Stimulated activated CD8-positive, alpha-beta memory T cell treated with anti-CD3 and anti-CD28 coated beads, Interleukin-7, amount 100 ng/mL, for 1 hour (primary cell): ENCODE measurements at places on chromosomes 13 and 19.

DNA sequence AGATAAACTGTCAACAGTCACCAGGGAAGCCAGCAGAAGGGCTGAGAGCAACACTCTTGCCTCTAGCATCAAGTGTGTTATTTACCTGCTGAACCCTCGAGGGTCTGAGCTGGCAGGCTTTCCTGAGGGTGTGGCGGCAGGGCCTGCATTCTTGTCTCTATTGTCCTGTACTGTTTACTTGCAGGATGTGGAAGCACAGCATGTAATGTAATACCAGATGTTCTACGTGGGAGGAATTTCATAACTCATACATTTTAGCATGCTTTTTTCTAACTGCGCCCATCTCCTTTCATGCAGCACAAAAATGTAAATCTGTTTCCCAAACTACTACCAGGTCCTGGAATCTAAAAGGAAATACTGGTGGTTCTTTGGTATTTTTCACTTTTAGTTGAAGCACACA, 153.1 kb downstream of the RGCC start:
- no peak for DNase-seq

DNA sequence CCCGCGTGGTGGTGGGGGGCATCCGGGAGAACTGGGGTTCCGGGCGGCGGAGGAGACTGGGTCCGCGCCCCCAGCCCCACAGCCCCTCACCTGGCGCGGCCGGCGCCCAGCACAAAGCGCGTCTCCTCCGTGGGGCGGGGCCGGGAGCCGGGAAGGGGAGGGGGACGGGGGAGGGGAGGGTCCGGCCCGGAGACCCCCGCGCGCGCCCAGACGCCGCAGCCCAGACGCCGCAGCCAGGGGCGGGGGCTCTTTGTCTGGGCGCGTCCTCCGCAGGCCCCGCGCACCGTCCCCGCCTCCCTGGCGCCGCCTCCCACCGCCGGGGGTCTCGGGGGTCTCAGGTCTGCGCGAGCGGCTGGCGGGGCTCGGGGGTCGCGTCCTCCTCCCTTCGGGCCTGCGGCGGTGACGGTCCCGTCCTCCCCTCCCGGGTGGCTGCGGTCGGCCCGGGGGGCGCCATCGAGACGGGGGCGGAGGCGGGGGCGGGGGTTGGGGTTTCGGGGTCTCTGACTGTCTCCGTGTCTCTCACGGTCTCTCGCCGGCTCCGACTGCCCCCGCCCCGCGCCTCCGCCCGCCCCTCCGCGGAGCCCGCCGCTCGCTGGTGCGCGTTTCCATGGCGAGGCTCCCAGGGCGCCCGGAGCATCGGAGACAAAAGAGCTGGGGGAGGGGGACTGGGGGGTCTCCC, at the start of gene PLPPR3:
Gene PLPPR3 (minus strand): TSS at position 131 of the 679 bp plus-strand sequence. CDS start 396 bp downstream, outside the sequence.
- DNase-seq = no peak

GRCh38 chr13:106493533-106494220, 41.8 kb downstream of the EFNB2 start:
- DNase-seq = no peak

GRCh38 chr19:28960986-28961705, 251.8 kb downstream of the UQCRFS1 start:
- DNase-seq = no peak

DNA sequence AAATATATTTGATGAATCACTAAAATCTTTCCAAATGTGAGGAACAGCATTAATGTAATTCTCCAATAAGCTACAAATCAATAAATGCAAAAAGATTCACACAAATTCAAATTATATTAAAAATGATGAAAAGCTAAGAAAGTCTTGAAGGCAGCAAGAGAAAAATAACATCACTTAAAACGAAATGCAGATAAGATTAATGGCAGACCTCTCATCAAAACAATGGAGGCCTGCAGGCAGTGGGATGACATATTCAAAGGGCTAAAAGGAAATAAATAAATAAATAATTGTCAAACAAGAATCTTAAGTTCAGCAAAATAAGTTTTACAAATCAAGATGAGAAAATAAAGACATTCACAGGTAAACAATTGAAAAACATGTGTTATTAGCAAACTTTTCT, 952.1 kb downstream of the SLITRK6 start:
- DNase-seq = no peak
